ENCODE measurements at places on chromosomes 13 and 19.

DNA sequence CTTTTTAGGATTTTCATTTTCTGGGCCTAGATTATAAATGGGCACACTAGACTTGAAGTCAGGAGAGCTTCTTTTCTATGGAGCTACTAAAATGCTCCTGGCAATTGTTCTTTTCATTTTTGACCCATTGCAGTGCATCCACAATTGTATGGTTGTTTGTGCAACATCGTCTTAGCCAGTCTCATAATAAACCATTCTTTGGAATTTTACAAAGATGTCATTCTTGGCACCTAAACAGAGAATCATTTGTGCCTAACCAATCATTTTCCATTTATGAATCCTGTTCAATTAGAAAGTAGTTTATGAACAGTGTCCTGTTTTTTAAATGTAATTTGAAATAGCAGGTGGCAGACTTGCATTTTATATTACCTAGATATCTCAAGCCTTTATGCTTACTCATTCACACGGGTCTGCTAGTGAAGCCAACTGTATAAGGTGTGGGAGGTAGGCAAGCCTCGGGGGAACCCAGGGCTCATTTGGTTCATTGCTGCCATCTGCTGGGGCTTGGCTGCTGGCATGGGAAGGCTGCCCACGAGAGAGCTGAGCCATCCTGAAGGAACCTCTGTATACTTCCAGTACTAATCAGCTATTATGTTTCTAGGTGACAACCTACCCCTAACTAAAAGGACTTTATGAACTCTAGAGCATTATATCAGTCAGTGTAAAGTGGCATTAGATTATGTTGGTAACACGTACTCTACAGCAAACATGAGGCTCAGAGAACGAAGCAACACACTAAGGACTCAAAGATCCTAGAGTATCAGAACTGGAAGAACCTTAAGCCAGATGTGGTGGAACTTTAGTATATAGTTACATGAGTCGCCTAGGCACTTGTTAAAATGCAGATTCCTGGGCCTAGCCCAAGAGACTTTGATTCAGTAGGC is 60.0 kb downstream of the TPT1 start:
- DNase-seq = peak; percentile 12

DNA sequence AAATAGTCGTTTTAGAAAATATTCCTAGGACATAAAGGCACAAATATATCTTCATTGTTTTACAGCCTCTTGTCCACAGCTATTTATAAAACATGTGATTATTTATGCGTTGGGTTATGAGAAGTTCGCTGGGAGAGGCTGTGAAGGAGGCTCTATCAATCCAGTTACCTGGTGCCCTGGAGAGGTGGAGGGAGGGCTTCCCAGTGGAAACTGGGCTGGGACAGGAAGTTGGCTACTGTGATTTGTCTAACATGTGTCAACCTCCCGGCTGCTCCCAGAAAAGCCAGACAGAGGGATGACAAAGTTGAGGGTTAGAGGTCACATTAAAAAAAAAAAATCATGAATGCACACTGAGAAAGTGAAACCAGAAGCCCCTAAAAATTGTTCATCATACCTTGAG is 346.5 kb downstream of the ZNF536 start:
- no peak for DNase-seq

- DNase-seq = no peak
Observed at GRCh38 chr13:67278235-67278634, 48.1 kb upstream of the PCDH9 start.

- no peak for DNase-seq
Observed at GRCh38 chr19:6223461-6224307, 56.1 kb downstream of the MLLT1 start.

DNA sequence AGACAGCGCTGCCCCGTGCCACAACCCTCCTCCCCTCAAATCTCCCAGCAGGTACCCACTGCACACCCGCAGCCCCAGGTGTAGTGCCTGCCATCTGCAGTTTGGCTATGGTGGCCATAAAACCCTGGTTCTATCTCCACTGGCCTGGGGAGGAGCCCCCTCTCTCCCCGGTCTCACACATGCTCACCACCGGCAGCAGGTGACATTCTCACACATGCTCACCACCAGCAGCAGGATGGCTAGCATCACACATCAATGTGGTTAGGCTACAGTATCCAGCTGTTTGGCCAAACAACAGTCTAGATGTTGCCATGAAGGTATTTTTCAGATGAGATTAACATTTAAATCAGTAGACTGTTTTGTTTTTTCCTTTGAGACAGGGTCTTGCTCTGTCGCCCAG is 31.1 kb downstream of the ELL start:
- no peak for DNase-seq

DNA sequence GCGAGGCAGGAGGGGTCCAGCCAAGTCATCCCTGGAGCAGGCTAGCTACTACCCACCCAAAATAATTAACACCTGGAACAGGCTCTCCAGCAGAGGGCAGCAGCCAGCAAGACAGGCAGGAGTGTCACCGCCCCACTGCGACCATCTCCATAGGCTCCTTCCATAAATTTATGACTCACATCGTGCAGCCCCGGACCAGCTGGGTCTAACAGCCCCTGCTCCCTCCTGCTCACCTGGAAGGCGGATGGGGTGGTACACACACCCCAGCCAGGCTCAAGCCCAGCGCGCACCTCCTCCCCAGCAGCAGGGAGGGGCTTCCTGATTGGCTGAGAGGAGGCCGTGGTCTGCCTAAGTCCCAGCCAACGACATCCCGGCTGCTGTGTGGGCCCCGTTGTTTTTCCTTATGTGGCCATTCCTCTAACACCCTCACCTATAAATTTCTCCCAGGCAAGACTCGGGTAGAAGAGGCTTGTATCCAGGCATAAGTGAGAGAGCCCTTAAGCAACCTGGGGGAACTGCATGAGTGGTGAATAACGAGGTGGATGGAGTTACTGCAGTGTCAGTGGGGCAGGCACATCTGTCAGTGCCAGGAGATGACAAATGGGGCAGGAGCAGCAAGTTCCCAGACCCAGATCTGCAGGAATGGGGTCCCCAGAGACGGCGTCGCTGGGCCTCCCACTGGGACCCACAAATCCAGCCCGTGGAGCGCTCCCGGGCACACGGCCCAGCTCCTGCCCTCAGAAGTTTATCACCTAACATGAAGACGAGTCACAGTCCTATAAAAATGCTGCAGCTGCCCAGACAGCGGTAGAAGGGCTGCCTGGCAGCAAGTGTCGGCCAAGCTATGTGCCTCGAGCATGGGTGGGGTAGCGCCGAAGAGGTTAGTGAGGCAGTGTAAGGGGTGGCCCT is 43.1 kb downstream of the CEBPG start:
- DNase-seq = peak; percentile 32
